ENCODE measurements at places on chromosomes 2 and 18.

GRCh38 chr2:64327510-64328414 is 126.2 kb upstream of the LGALSL start:
- DNase-seq = peak; percentile 83

DNA sequence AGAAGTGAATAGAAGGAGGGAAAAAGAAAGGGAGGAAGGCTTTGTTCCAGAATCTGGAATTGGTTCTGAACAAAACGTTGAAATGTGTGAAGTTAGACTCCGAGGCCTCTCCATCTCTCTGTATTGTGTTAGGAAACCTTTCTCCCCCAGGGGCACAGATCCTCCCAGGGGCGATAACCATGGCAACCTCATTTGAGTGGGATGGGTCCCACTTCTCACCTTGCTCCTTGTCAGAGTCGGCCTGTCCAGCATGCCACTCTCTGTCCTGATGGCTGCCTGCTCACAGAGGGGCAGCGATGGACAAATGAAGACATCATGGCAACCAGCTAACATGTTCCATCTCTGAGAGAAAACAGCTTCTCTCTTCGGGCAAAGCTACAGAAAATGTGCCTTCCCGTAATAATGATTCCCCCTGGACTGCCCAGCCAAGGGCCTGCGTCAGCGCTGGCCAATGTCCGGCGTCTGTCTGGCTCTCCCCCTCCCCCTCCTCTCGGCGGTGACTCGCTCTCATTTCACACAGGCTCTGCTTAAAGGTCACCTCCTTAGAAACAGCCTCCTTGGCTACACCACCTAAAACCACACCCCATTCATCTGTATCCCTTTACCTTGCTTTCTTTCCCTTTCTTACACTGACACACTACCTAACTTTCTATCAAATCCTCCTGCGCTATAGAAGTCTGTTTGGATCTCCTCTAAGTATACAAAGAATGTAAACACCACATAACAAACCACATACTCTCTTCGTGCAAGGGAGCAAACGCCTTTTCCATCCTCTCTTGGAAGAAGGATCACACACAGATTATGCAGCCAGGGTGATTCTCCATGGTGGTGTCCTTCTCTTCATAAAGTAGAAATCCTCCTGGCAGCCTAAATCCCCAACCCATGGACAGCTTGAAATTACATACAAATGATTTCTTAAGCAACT is 32.1 kb upstream of the TTC39C start:
- DNase-seq = no peak

- no peak for DNase-seq
These were observed 40.9 kb downstream of the TCF4 start for GRCh38 chr18:55546851-55547704.

DNA sequence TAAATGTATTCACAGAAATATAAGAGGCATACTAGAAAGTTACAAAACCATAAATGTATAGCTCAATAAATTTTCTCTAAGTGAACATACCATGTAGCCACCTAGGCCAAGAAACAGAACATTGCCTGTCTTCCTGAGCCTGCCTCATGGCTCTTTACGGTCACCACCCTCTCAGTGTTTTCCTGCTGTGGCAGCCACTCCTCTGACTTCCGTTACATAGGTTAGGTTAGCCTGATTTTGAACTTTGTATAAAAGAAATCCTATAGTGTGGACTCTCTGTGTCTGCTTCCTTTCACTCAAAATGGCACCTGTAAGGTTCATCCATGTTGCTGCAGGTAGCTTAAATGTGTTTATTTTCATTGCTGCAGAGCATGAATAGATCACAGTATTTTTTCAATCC is 11.6 kb upstream of the ST3GAL5 start:
- DNase-seq = no peak

DNA sequence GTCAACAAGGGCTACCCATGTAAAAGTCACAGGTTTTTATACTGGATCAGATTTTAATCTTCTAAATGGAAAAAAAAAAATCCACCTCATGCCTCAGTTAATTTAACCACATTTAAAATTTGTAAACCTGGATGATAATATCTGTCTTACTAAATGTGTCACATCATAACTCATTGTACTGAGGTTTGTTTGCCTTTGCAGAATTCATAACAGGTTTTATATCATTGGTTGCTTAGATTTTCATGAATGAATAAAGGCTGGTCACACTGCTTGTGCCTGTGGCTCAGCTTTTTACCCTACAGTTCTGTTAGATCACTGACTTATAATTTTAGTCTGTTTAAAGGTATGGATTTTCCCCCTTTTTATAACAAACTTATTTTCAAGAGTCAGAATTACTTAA is 48.9 kb downstream of the PSMD14 start:
- no peak for DNase-seq

- no peak for DNase-seq
These were observed 4.3 kb upstream of the GBX2 start for GRCh38 chr2:236172255-236173035.

GRCh38 chr2:35228584-35228983 is 1127.0 kb upstream of the CRIM1 start:
- no peak for DNase-seq

GRCh38 chr18:24976502-24976901 is 375.5 kb downstream of the ZNF521 start:
- DNase-seq = no peak

GRCh38 chr2:127485694-127486071 is 40.6 kb downstream of the IWS1 start:
- no peak for DNase-seq

DNA sequence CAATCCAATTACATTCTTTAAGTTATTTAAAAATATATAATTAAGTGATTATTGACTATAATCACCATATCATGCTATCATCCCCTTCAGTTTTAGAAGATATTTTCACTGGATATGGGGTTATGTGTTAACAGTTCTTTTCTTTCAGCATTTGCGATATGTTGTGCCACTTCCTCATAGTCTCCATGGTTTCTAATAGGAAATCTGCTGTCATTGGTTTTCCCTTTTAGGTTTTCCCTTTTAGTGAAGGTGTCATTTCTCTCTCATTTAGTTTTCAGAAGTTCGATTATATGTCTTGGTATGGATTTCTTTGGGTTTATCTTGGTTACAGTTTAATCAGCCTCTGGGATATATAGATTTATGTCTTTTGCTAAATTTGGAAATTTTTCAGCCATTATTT is 34.8 kb upstream of the EPG5 start:
- no peak for DNase-seq

DNA sequence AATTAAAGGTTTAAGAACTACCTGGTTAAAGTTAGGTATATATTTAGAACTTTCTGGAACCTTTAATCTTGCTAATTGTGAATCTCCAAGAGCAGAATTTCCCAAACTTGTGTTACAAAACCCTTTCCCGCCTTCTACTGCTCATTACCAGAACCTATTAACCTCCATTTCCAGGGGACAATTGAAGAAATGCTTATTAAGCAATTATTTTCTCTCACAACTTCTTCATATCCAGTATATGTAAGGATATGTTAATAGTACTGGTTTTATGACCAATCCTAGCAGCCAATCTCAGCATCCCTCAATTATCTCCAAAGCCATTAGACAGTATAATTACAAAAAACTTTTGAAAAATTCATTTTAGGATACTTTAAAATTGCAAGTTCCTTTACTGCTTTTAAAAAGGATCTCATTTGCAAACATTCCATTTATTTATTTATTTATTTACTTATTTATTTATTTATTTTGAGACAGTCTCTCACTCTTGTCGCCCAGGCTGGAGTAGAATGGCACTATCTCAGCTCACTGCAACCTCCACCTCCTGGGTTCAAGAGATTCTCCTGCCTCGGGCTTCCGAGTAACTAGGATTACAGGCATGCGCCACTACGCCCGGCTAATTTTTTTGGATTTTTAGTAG is 3.7 kb downstream of the GFPT1 start:
- no peak for DNase-seq

DNA sequence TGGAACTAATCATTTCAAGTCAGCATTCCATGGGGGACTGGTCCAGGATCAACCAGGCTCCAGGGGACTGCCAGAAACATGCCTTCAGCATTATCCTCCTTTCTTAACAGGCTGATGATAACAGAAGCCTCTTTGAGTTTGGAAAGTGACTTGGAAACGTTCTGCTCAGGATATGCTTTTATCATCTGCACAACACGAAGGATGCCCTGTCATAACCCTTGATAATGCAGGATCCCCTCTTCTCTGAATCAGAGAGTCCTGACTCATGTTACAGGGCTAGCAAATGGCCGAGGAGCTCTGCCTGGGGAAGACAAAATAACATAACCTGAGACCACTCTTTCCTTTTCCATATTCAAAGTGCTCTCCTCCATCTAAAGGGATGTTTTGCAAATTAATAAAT is 6.7 kb downstream of the SCYGR3 start:
- no peak for DNase-seq

DNA sequence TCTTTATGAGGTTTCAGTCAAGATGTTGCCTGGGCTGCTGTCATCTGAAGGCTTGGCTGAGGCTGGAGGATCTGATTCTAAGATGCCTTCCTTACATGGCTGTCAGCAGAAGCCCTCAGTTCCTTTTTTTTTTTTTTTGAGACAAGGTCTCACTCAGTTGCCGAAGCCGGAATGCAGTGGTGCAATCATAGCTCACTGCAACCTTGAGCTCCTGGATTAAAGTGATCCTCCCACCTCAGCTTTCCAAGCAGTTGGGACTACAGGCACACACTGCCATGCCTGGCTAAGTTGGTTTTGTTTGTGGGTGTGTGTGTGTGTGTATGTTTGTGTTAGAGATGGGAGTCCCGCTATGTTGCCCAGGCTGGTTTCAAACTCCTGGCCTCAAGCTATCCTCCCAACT is 13.1 kb upstream of the SLC35F5 start:
- DNase-seq = no peak

DNA sequence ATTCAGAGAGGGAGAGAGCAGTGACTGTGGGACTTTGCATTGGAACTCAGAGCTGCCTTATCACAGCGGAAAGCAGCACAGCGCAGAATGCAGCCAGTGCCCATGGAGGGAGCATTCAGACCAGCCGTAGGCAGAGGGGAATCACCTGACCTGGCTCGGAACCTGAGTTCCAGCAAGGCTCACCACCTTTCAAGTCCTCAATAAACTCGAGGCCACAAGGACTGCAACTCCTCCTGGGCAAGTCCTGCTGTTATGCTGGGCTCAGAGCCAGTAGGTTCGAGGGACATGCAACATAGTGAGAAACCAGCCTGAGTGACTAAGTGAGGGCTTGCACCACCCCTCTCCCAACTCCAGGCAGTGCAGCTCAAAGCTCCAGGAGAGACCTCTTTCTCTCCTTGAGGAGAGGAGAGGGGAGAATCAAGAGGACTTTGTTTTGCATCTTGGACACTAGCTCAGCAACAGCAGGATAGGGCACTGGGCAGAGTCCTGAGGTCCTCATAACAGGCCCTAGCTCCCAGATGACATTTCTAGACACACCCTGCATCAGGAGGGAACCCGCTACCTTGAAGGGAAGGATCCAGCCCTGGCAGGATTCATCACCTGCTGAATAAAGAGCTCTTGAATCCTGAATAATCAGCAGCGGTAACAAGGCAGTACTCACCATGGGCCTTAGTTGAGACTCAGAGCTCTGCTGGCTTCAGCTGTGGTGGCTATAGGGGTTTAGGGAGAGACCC is 136.8 kb upstream of the OTOS start:
- DNase-seq = no peak

All from activated CD8-positive, alpha-beta memory T cell treated with anti-CD3 and anti-CD28 coated beads for 24 hours (primary cell).